NCI-H774 (cell line): ENCODE measurements at places on chromosomes 1 and 21.

DNA sequence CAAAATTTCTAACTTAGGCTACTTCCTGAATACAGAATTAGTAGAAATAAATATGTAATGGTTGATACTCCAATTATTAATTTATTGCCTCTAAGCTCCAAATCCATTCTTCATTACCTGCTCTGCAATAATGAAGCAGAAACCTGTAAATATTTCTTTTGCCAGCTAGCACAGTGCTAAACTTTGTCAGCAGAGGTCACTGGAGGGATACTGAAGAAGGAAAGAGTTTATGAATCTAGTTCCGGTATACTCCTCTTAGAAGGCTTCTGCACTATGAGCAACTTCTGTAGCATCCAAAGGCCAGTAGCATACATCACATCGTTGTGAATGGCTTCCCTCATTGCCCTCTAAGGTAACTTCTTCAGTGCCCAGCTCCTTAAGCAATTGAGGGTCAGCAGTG lies 81.0 kb upstream of the LHX8 start:
- DNase-seq = peak; percentile 7

DNA sequence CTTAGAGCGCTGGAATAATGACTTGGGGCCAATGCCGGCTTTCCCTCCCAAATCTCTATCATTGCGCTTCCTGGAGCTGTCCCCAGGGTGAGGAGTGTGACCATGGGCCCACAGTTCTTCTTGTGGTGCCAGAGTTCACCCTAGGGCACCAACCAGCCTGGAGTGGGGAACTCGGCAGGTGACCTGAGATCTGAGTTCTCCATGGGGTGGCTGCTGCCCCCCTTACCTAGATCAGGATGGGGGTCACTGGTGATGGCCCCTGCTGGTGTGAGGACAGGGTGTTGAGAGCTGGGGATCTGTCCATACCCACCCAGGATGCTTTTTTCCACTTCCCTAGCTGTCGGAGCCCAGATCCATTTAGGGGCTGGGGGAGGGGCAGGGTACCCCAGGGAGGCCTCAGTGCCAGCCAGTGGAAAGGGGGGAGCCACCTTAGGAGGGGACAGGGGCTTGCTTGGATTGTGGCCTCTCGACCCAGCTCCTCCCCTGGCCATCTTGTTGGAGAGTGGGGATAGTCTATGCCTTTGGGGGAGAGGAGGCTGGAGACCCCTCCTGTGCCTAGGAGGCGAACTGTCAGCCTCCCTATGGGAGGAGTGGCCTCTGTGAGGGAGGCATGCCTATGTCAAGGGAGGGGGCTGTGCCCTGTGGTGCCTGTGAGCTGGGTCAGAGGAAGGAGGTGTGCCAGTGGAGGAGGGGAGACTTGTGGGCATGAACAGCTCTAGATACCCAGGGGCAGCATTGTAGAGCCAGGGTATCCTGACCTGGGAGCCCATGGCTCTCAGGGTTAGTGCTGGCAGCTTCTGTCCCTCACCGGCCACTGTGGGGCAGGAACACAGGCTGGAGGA lies 1.7 kb downstream of the FOXO6 start:
- no peak for DNase-seq

DNA sequence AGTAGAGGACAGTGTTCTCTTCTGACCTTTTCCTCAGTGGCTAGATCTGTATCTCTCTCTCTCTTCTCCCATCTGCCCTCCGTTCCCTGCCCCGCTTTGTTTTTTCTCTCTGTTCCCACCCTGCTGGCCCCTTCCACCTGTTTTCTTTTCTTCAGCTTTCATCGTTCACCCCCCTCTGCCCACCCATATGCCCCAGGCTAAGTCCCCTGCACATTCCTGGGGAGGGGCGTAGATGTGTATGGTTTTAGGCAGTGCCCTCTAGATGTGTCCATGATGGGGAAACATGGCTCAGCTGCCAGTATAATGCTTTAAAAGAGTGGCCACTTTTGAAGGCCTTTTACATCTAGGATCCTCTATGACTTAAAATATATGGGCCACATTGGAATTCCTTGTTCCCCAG lies 13.6 kb downstream of the S100A11 start:
- no peak for DNase-seq

- no peak for DNase-seq
These were observed 6.9 kb downstream of the TRAPPC10 start for GRCh38 chr21:44018813-44019567.

GRCh38 chr1:89659322-89660081 lies 26.6 kb downstream of the LRRC8C start:
- DNase-seq = no peak

DNA sequence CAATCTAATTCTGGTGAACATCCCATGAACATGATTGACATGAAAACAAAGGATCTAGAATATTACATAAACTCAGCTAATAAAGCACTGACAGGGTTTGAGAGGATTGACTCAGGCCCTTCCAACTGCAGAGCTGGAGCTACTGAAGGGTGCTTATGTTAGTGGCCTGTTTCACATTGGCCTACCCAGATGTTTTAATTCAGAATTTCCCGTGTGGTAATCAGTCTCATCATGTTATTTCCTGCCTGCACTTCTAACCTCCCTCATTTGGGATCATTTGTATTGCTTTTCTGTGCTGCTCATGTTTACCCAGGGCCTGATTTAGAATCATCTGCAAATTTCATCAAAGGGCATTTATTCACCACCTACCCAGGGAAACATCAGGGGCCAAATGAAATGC lies 270.3 kb downstream of the PLPP3 start:
- DNase-seq = no peak

GRCh38 chr1:45010855-45011811 lies at the start of gene HECTD3:
Gene HECTD3 (minus strand): TSS chr1:45011324. CDS start chr1:45011257, 67 bp downstream.
- peak; percentile 85 for DNase-seq

- no peak for DNase-seq
These were observed 5.4 kb downstream of the CCDC190 start for GRCh38 chr1:162855461-162856150.

DNA sequence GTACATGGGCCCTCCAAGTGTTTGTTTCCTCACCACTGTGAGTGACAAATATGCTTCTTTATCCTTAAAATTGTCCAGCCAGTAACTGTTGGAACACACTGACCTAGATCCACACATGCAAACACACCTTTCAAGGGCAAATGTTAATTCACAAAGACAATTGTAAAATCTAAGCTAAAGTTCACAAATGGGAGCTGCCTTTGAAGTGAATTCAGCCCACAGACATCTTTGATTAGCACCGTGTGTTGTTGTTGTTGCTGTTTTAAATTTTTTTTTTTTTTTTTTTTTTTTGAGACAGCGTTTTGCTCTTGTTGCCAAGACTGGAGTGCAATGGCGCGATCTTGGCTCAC lies 52.3 kb upstream of the SLC16A1 start:
- no peak for DNase-seq

DNA sequence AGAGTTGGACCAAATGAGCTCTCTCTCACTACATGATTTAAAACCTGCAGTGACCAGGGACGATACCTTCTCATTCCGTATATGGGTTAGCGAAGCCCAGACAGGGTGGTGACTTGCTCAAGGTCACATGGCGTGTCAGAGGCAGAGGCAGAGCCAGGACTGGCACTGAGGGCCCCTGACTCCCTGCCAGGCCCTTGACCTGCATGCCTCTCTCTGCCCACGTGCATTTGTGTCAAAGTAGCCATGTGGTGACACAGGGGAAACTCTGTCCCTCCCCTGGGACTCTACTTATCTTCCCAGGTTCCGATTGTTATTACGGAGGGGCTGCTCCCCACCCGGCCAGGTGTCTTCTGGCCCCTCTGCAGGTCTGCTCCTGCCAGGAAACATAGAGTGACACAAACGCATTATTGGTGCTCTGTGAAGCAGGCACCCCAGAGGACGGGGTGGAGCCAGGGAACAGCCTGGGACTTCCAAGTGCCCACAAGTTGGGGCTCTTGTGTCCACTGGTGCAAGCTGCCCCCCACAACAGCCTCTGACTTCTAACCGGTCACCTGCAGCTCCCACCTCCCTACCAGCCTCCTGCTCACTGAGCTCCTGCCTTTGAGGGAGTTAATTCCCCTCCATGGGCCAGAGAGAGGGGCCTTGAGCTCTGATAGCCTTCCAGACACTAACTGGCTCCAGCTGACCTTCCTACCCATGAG lies 7.3 kb upstream of the TINAGL1 start:
- DNase-seq = no peak

DNA sequence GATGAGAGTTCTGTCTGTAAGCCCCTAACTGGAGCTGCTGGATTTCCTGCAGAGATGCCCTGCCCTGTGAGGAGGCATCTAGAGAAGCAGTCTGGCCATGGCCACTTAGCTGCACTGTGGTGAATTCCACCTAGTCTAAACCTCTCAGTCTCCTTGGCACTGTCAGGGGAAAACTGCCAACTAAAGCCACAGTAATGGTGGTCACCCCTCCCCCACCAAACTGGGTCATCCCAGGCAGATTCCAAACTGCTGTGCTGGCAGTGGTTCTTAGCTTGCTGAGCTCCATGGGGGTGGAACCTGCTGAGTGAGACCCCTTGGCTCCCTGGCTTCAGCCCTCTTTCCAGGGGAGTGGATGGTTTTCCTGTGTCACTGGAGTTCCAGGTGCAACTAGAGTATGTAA lies 740.6 kb downstream of the RWDD3 start:
- DNase-seq = no peak

DNA sequence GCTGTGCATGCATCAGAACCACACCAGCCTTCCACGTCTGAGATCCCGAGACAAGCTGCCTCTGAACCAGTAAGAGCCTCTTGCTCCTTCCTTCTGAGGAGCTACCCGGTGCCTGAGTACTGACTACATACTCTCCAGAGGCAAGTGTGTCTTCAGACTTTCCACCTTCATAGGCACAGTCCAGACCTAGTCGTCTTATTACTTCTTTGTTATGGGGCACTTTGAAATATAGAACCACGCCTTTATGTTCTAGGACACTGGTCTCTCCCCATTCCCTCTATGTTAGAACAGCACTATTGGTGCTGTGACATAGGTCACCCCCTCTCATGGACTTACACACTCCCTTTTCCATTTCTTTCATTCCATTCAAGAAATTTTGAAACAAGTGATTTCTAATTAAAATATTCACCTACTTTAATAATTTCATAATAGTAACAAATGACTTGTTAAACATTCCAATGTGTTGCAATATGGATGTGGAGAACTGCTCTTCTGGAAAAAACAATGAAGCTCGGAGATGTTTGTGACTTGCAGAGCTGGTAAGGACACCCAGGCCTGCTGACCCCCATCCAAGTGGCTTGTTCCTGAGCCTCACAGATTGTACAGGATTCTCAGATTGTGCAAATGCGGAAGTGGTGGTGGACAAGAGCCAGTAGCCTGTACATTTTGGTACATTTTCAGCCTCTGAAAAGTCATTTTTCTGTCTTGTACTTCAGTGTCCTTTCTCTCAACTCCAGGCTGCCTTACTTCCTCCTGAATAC lies 76.1 kb upstream of the SIPA1L2 start:
- no peak for DNase-seq

DNA sequence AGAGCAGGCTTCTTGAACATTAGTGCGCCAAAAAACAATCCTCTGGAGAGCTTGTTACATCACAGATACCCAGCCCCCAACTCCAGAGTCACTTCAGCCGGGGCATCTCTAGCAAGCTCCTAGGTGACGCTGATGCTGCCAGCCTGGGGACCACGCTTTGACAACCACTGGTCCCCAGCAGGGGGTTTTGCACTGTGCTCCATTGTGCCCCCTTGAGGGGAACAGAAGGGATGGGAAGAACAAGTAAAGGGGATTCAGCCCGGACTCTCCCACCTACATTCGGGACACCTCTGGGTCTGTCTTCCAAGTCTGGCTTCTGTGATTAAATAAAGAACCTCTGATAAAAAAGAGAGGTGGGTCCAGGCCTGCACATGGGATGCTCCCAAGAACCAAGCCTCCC lies 60.4 kb downstream of the ATP5PO start:
- DNase-seq = no peak

DNA sequence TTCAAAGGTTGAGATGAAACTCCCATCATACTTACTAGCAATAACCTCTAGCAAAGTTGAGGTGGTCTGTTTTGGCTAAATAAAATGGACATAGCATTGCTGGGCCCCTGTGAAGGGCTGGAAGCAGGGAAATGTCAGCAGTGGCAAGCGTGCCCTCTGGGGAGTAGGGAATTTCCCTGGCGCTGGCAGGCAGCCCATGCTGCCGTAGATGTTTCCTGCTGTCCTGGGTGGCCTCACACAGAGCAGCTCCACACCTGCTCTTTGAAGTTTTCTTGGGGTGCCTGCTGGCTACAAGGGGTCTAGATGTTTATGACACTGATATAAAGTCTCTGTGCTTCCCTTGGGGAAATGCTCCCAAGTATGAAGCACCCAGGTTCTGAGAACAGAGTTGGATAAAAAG lies 30.2 kb downstream of the ADARB1 start:
- no peak for DNase-seq

DNA sequence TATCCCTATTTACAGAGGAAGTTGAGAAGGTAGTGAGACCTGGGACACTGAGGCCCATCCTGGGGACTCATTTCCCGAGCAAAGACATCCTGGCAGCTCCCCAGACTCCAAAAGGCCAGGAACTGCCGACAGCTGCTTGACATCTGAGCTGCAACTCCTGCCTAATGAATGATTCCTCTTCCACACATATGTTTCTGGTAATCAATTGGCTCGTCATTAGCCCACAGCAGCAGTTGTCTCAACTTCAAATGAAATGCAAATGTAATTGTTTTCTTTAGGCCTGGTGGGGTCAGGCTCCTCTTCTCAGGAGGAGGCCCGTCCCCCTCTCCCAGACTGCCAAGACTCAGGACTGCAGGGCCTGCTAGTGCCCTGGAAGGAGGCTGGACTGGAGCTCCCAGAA lies 61.8 kb upstream of the DISP3 start:
- DNase-seq = no peak

GRCh38 chr21:32523988-32524719 lies 61.2 kb downstream of the TCP10L start:
- no peak for DNase-seq

GRCh38 chr1:92926873-92927272 lies 34.4 kb downstream of the DIPK1A start:
- DNase-seq = no peak

GRCh38 chr21:43325968-43326715 lies 100.8 kb downstream of the SIK1 start:
- no peak for DNase-seq
